Progenitor cell of endocrine pancreas (in vitro differentiated cells): ENCODE measurements at places on chromosomes 2 and 18. TPM values are rescaled to one million over a fixed set of nuclear protein-coding genes. Genes with fewer than 3 reads are reported as not detected.

Gene PJVK
- 7.7 and 9.2 TPM in 2 replicates for total RNA-seq

Gene KLHL41
- 0.36 and 0.42 TPM in 2 replicates for total RNA-seq

Gene APOB
- total RNA-seq, result 15.6 and 22.2 TPM in 2 replicates

Gene RNU2-63P
- total RNA-seq, result 2.8 TPM in 1 of 2 replicates, not detected in the other

Gene KCNG2
- total RNA-seq, result not detected in 2 replicates

Gene LMAN2L
- 34.0 and 36.0 TPM in 2 replicates for total RNA-seq

Gene PAIP2B
- total RNA-seq, result 23.9 and 25.1 TPM in 2 replicates

Gene CCDC178
- 0.60 TPM in 1 of 2 replicates, not detected in the other for total RNA-seq

Gene C2orf80
- not detected in 2 replicates for total RNA-seq

Gene IL1R1
- total RNA-seq, result 1.1 and 1.3 TPM in 2 replicates

Gene MOCOS
- total RNA-seq, result 2.0 and 3.0 TPM in 2 replicates

DNA sequence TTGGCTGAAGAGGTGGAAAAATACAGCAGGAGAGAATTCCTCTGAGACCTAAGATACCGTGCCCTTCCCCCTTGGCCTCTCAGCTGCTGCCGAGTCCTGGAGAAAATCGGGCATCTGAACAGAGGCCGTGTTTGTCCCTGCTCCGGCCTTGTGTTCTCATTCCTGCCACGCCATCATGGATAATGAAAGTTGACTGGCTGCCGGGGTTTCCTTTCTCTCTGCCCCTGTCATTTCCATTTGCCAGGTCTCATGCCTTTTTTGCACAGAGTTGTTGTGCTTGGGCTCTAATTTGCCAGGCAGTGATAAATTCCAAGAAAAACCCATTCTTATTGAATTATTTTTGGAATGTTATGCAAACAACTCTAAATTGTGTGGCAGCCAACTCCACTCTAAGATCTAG lies 496.9 kb upstream of the TNP1 start:
- DNase-seq, result no peak

GRCh38 chr18:51082571-51083267 lies 52.7 kb downstream of the SMAD4 start:
- DNase-seq, result no peak

GRCh38 chr18:7370375-7370774 lies 139.5 kb downstream of the LRRC30 start:
- DNase-seq, result no peak

DNA sequence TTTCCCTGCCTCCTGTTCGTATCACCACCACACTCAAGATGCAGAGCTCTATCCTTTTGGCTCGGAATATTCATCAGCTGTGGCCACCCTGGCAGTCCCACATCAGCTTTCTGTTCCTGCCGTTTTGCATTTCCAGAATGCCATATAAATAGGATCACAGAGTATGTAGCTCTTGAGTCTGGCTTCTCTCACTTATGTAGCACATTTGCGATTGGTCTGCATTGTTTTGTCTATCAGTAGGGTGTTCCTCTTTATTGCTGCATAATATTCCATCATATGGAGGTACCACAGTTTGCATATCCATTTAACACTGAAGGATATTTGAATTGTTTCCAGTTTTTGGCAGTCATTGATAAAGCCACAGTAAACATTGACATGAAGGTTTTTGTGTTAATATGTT lies 104.6 kb downstream of the SH3RF3 start:
- DNase-seq, result no peak

GRCh38 chr18:2448565-2449151 lies 122.6 kb downstream of the METTL4 start:
- DNase-seq, result no peak

DNA sequence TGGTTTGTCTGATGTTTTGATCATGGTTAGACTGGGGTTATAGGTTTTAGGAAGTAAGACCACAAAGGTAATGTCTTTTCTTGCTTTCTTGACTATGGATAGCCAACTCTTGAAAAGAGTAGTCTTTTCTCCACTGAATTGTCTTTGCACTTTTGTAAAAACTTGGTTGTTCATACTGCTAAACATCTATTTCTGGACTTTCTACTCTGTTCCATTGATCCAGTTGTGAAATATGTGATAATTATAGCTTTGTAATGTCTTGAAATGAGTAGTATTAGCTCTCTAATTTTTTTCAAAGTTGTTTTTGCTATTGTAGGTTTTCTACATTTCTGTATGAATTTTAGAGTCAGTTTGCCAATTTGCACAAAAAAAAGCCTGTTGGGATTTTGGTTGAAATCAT lies 13.1 kb upstream of the UGT1A9 start:
- no peak for DNase-seq

- no peak for DNase-seq
Observed at GRCh38 chr2:44470151-44470550, 108.4 kb downstream of the CAMKMT start.

DNA sequence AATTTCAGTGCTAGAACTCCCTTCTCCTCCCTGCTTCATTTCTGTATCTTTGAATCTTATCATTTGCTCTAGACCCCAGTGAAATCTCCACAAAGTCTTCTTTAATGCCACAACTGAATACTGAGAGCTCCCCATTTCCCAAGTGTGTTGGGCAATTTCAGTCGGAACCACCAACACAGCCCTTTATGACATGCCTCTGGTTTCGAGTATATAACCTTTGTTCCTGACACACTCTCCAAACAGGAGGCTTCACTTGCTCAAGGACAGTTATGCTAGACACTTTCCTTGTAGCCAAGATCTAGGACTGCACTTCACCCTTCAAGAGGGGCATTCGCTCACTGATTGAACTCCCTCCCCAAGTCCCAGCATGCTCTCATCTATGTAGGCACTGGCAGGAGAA lies 18.6 kb upstream of the TTR start:
- no peak for DNase-seq

- DNase-seq, result no peak
Observed at GRCh38 chr2:194087089-194087958, 1569.7 kb upstream of the SLC39A10 start.

DNA sequence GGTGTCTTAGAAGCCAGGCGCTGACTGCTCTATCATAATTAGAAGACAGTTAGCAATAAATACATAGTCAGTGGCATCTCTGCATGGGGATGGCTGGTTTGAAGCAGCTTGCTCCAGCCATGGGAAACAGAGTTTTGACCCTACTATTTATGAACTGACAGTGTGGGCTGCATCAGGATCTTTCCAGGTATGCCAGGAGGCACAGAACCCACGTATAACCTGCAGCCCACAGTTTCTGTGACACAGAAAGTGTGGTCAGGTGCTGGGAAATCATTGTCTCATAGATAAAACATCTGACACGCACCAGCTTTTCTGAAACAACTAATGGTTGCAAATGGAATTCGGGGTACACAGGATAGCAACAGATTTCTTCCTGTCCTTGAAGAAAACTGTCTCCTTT lies 34.7 kb downstream of the INPP4A start:
- DNase-seq, result no peak

DNA sequence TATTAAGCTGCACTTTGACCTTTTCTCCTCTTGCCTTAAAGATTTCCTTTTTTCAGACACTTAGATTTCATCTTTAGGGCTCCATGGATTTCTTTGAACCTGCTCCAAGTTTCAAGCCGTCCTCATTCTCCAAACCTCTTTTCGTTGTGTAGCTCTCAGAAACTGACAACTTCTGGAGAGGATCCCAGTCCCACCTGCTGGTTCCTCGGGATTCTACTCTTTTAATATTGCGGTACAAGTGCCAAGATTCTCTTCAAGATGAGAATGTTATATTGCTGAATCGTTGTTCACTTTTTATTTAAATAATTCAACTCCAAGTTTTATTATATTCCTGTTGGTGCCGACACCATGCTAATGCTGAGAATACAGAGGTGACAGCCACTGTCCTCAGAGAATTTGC lies 141.1 kb downstream of the CDH20 start:
- no peak for DNase-seq

DNA sequence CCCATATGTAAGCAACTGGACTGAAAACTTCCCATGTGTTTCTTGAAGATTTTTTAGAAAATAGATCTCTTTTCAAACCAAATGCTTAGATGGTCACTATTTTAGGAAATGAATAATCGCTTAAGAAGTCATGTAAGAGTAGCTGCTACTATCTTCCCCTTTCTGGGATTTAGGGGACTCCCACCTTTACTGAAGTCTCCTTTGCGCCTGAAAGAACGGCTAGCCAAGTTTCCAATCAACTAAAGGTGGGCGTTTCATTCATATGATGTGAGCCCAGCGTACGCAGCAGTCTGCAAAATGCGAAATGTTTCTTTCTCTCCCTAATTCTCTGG lies 1.1 kb downstream of the DIPK1C start:
- no peak for DNase-seq

GRCh38 chr2:31319406-31320175 lies 85.6 kb downstream of the EHD3 start:
- DNase-seq, result no peak

GRCh38 chr2:23312996-23313606 lies 71.9 kb upstream of the KLHL29 start:
- no peak for DNase-seq

GRCh38 chr18:70359071-70359470 lies 70.2 kb downstream of the SOCS6 start:
- DNase-seq, result no peak

- no peak for DNase-seq
Observed at GRCh38 chr2:187419808-187420207, 28.2 kb downstream of the CALCRL start.

DNA sequence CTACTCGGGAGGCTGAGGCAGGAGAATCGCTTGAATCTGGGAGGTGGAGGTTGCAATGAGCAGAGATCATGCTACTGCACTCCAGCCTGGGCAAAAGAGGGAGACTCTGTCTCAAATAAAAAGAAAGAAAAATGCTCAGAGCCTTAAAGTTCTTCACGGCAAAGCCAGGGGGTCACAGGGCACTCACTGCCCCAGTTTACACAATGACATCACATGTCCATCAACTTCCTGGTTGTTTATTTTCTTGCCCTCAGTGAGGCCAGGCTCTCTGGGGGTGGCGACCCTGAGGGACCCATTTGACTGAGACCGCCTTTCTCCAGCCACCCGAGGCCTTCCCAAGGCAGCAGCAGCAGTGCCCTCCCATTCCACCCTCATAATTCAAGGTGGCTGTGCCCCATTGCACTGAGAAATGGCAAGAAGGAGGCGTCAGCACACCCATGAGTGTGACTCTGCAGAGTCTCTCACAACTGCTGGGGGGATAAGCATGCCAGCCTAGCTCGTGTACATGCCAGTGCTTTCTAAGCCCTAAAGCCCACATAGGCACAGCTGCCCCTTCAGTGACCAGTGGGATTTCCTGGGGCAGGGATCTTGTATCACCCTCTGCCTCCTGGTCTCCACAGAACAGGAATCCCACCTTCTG lies 50.0 kb downstream of the SFXN5 start:
- DNase-seq, result no peak

- no peak for DNase-seq
Observed at GRCh38 chr2:142926445-142926844, 49.0 kb downstream of the KYNU start.

DNA sequence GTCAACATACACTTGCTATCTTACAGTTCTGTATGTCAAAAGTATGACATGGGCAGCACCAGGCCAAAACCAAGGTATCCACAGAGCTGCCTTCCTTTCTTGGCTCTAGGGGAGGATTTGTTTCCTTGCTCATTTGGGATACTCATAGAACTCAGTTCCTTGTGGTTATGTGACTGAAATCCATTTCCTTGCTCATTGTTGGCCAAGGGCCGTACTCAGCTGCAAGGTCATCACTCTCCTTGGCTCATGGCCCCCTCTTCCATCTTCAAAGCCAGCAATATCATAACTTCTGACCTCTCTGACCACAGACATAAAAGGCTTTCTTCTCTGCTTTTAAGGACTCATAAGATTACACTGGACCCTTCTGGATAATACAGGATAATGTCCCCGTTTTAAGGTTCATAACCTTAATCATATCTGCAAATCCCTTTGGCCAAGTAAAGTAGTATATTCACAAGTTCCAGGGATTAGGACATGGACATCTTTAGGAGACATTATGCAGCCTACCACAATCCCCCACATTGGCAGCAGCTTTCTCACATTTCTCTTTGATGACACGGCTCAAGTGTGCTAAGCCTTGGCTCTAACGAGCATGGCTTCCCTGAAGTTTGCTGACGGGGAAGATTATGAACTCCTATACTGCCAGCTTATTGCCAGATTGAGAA lies 20.9 kb downstream of the TMEM237 start:
- no peak for DNase-seq

- DNase-seq, result no peak
Observed at GRCh38 chr2:27809761-27810241, 38.3 kb downstream of the MRPL33 start.

DNA sequence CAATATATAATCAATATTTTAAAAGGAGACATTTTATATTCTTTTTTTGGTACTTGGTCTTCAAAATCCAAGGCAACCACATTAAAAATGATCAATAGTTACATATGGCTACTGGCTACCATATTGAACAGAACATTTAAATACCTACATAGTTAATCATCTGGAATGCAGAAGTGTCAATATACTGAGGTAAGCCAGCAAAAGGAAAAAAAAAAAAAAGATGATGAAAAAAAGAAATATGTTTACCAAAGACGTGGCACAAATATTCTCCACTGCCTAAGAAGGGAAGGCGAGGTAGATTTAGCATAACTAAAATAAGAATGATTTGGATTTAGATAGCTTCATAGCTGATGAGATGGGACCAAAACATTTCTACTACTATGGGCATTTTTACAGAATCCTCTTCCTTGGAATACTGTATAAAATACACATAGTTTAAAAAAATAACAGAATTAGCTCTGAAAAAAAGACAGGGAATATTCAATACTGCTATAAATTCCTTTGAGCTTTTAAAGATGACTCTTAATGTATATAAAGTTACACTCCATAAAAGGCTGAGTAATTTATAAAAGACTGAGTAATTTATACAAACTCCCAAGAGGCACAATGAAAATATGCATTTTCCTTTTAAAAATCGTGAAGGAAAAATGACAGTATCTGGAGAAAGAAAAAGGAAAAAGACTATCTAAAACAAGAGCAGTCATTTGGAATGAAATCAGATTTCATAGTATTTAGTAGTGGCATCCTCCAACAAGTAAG lies 63.5 kb downstream of the CDH2 start:
- no peak for DNase-seq
